ENCODE measurements at places on chromosomes 4 and X.

GRCh38 chrX:68018248-68019203 is 414.8 kb downstream of the OPHN1 start:
- DNase-seq: peak; percentile 9

DNA sequence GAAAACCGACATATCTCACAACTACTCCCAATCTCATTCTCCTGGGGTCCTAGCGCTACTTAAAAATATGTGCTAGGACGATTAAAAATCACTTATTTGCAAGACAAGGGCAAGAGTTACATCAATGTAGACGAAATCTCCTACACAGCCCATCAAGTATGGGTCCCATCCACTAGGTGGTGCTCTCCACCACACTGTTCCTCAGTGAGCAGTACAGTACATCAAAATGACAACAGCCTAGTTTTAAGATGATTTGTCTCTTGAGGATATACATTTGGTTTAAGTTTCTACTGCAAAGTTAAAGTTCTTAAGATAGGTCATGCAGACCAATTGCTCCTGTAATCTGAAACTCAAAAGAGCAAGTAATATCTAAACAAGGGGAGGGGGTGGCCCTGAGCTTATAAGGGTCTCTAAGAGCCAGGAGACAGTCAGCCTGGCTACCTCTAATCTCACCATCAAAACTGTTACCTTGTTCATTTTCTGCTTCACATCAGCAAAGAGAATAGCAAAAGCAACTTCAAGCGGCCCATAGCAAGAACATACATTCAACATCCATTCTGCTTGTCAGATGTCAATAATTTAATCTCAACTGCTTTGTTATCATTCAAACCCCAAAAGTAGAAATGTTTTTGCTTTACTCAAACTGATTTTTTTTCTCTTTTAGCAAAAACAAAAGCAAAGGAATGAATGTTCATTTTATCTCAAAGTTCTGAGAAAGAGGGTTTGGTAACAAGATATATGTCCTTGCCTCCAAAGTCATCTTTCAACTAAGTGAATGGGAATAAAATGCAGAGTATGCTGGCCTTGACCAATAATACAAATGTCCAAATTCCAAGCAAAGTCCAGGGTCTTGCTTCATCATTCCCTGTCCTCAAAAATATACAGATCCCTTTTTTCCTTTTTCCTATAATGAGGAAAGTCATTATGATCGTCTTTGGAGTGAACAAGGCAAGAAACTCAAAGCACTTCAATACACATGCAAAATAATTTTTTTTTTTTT is 53.1 kb downstream of the STX18 start:
- peak; percentile 86 for DNase-seq

DNA sequence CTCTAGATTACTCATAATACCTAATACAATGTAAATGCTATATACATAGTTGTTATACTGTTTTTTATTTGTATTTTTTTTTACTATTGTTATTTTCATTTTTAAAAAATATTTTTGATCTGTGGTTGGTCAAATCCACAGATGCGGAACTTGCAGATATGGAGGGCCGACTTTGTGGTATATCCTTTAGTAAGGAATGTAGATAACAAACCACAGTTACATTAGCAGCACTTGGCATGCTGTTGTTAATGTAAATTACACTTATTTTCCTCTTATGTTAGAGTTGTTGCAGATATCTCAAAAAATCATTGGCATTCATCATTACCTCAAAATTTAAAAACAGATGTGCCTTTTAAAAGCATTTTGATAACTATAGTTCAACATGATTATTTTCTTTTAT is 151.0 kb downstream of the TMEM164 start:
- DNase-seq: no peak

GRCh38 chr4:56821381-56822243 is at the start of gene SPINK2:
TSS of gene SPINK2 (minus strand) at chr4:56821701. CDS start at chr4:56821662, 39 bp downstream.
- DNase-seq: peak; percentile 83

GRCh38 chr4:60579335-60579734 is 620.8 kb upstream of the ADGRL3 start:
- no peak for DNase-seq

DNA sequence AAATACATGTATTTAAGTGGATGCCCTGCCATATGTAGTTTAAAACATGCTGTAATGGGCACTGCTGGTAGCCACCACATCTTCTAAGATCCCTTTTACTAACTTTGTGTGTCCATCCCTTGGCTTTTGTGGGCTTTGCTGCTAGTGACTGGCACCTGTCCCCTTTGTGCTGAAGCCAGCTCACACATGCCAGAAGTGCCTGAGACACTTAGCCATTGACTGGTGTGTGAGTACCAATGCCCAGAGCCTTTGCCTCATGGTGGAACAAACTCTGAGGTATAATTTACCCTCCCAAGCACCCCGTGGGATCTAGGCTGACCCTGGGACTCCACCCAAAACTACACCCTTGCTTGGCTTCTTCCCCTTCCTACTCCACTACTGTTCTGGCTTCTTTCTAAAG is 33.0 kb downstream of the ARHGAP6 start:
- no peak for DNase-seq

- DNase-seq: no peak
These were observed 7.1 kb downstream of the BEX1 start for GRCh38 chrX:103056902-103057301.

Measured in activated CD4-positive, alpha-beta T cell treated with anti-CD3 and anti-CD28 coated beads for 36 hours (primary cell).